Upper lobe of right lung (tissue), 1 donor: ENCODE measurements at places on chromosomes 12 and 14. TPM values are rescaled to one million over a fixed set of nuclear protein-coding genes. Genes with fewer than 3 reads are reported as not detected.

Gene PZP
- total RNA-seq: 0.67 TPM

Gene SDR9C7
- not detected for total RNA-seq

Gene STAC3
- total RNA-seq: 6.0 TPM

DNA sequence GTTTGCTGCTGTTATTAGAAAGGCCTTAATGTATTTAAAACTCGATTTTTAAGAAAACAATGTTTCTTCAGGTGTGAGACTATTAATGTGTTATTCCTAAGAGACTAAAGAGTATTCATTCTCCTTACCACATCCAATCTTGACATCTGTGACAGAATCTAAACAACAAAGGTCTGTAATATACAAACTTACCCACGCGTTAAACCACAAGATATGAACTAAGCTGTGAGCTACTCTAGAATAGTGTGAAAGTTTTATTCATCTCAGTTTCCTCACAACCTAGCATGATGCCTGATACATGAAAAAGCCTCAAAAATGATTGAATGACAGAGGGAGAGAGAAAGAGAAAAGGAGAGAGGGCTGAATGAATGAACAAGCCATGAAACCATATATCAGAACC is 117.3 kb upstream of the COCH start:
- no peak overlapping the region for H3K27ac ChIP-seq
- no peak overlapping the region for H3K4me3 ChIP-seq
- no peaks in the 10 kb centered on the region for H3K36me3 ChIP-seq
- no peaks in the 10 kb centered on the region for H3K27me3 ChIP-seq
- DNase-seq: no peak

- no peaks in the 10 kb centered on the region for H3K27me3 ChIP-seq
- H3K4me3 ChIP-seq: no peak overlapping the region
- H3K36me3 ChIP-seq: no peaks in the 10 kb centered on the region
These were observed 46.2 kb downstream of the PAWR start for GRCh38 chr12:79644274-79645234.

GRCh38 chr12:89706986-89707702 is 1.5 kb downstream of the ATP2B1 start:
- peak overlapping the region; percentile 89 for H3K4me3 ChIP-seq
- DNase-seq: peak; percentile 61
- no peaks in the 10 kb centered on the region for H3K27me3 ChIP-seq
- peaks cover 11% of the 10 kb centered on the region for H3K4me1 ChIP-seq

DNA sequence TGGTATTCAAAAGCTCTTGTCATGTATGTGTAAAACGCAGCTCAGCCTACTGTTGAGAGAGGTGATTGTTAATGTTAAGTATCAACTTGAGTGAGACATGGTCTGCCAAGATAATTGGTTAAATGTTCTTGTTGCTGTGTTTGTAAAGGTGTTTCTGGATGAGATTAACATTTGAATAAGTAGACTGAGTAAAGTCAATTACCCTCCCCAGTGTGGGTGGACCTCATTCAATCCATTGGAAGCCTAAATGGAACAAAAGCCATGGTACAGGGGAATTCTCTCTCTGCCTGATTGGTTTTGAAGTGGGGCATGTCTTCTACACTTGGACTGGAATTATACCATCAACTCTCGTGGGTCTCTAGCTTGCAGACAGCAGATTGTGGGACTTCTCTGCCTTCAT is 63.8 kb upstream of the RERGL start:
- H3K4me3 ChIP-seq: no peak overlapping the region
- no peaks in the 10 kb centered on the region for H3K4me1 ChIP-seq
- H3K36me3 ChIP-seq: no peaks in the 10 kb centered on the region
- DNase-seq: no peak

GRCh38 chr14:84108746-84109457 is 1421.0 kb upstream of the FLRT2 start:
- DNase-seq: no peak
- H3K4me1 ChIP-seq: no peaks in the 10 kb centered on the region
- no peaks in the 10 kb centered on the region for H3K27me3 ChIP-seq
- H3K4me3 ChIP-seq: no peak overlapping the region

- no peak overlapping the region for H3K27ac ChIP-seq
- H3K27me3 ChIP-seq: no peaks in the 10 kb centered on the region
- H3K4me1 ChIP-seq: peaks cover 13% of the 10 kb centered on the region
- peaks cover 62% of the 10 kb centered on the region for H3K36me3 ChIP-seq
- H3K4me3 ChIP-seq: no peak overlapping the region
- DNase-seq: no peak
These were observed 16.2 kb upstream of the SMARCC2 start for GRCh38 chr12:56205445-56205844.

DNA sequence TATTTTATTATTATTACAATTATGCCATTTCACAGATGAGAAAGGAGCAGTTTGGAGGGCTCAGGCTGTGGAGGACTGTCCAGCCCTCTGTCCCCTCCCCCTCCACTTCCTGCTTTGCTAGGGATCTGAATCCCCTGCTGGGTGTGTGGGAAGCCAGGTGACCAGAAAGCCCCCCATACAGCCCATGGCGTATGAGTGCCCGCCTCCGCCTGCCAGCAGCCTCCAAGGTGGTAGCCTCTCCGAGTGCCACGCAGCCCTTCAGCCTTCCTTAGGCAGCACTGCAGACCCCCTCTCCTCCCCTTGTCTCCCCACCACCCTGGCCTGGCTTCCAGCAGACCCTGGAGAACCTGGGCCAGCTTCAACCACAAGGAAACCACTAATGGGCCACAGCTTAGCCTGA is 12.6 kb downstream of the DTX1 start:
- H3K4me1 ChIP-seq: no peaks in the 10 kb centered on the region
- no peak overlapping the region for H3K27ac ChIP-seq
- no peaks in the 10 kb centered on the region for H3K36me3 ChIP-seq
- no peak overlapping the region for H3K4me3 ChIP-seq
- peak; percentile 50 for DNase-seq

GRCh38 chr14:80629606-80630005 is 311.9 kb downstream of the CEP128 start:
- H3K4me1 ChIP-seq: no peaks in the 10 kb centered on the region
- no peak for DNase-seq
- no peaks in the 10 kb centered on the region for H3K36me3 ChIP-seq

GRCh38 chr12:25041006-25041741 is 92.3 kb upstream of the BCAT1 start:
- DNase-seq: no peak
- no peaks in the 10 kb centered on the region for H3K27me3 ChIP-seq
- no peak overlapping the region for H3K4me3 ChIP-seq
- H3K27ac ChIP-seq: peak overlapping the region; percentile 2
- no peaks in the 10 kb centered on the region for H3K36me3 ChIP-seq

DNA sequence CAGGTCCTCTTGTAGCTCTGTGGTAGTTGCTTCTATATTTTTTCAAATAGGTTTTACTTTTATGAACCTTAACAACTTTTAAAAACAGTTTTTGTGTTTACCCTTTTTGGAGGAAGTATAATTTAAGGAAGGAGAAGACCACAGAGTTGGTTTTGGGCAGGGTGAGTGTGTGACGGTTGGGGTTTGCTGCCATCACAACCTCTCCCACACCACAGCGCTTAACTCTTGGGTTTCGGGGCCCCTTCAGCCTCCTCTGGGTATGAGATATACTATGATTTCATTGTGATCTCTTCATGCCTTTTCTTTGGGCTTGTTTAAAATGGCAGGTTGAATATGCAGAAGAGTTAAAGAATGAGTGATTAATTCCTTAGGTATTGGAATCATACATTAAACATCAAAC is 228.7 kb upstream of the CRY1 start:
- no peak overlapping the region for H3K4me3 ChIP-seq
- no peak overlapping the region for H3K27ac ChIP-seq
- peaks cover 27% of the 10 kb centered on the region for H3K4me1 ChIP-seq
- H3K36me3 ChIP-seq: no peaks in the 10 kb centered on the region
- H3K27me3 ChIP-seq: peaks cover 52% of the 10 kb centered on the region
- DNase-seq: no peak

DNA sequence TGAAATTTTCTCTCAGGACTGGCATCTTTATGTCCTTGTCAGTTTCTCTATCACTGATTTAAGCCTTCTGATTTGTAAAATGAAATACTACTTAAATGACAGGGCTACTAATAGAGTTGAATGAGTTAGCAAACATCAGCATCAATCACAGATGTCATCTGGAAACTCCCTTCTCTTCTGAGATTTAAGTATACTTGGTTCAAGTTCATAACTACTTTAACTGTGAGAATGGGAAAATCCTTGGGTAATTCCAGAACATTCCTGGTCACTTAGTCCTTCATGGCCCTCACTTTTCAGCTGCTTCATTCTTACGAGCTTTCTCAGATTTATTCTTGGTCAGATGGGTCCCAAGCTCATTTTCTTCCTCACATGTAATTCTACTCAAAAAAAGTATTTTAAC is 1655.3 kb upstream of the FLRT2 start:
- no peak overlapping the region for H3K4me3 ChIP-seq
- H3K27me3 ChIP-seq: no peaks in the 10 kb centered on the region
- no peak for DNase-seq
- H3K27ac ChIP-seq: no peak overlapping the region
- no peaks in the 10 kb centered on the region for H3K4me1 ChIP-seq
